ENCODE measurements at places on chromosomes 6 and 20.

DNA sequence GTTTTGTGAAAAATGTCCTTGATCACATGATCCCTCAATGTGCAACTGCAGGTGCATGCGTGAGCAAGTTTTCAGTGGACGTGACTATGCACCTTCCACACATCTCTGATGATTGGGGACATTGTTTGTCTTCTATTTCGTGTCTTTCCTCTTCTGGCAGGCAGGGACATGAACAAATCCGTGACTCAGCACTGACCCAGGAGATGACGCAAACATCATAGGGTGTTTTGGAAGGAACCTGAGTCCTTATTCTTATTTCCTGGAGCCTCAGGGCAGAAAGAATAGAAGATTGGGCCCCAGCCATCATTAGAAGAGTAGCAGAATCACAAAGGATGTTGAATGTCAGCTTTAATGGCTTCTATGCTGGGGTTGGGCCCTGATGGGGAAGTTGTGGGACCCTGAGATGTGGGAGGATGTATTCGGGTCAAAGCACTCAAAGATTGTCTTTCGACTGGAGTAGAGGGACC lies 11.9 kb upstream of the SIRPD start:
- no peak for DNase-seq

GRCh38 chr20:32050851-32051556 lies 1.0 kb upstream of the HCK start:
- no peak for DNase-seq

DNA sequence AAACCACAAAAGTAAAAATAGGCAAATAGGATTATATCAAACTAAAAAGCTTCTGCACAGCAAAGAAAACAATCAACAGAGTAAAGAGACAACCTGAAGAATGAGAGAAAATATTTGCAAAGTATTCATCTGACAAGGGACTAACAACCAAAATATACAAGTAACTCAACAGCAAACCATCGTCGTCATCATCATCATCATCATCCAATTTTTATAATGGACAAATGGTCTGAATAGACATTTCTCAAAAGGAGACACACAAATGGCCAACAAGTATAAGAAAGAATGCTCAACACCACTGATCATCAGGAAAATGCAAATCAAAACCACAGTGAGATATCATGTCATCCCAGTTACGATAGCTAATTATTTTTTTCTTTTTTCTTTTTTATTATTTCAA lies 62.0 kb downstream of the ANKEF1 start:
- no peak for DNase-seq

GRCh38 chr6:27743787-27744186 lies 168.4 kb downstream of the OR2B2 start:
- no peak for DNase-seq

GRCh38 chr20:63089051-63089907 lies 82.5 kb upstream of the BHLHE23 start:
- no peak for DNase-seq

DNA sequence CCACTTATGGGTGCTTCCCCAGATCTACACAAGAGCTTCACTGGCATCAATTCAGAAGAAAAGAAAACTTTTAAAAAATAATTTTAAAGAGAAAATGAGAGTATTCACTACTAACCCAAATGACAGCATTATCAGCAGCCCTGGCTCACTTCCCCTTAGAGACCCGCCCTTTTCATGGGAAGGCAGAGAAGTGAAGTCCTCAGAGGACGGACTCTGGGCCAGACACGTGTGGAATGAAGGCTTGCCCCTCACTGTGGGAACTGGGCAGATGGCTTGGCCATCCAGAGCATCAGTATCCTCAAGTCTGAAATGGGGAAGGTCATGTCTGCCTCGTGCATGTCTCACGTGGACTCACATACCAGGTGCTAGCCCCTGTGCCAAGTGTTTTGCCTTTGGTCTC lies 63.5 kb downstream of the JAG1 start:
- DNase-seq, result no peak

- DNase-seq, result no peak
These were observed 4.7 kb downstream of the DXO start for GRCh38 chr6:31966997-31967925.

DNA sequence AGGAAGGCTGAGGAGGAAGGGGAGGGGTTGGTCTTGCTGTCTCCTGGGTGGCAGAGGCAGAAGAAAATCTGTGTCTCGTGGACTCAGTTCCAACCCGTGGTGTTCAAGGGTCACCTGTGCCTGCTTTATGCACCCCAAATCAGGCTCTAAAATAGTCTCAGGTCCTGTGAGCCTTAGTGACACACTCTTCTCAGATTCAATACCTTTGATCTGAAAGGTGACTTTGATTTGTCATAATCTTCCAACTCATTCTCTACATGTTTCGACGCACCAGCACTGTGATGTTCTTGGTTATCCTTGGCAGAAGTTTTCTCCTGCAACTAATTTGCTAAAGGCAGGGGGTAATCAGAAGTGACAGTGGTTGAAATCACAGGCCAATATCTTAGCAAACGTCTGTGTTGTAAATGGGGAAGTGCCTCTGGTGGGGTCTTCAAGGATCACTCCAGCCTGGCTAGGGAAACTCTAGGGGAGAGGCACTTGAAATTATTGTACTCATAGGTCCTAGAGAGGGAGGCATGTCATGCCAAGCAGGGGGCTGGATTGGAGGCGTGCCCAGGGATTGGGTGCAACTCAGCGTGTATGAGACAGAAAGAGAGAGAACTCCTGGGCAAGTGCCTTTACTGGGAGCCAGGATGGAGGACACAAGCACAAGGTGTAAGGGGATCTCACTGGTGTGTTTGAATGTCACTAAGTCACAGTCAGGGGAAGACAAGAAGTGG lies 19.0 kb upstream of the PRND start:
- DNase-seq, result no peak

DNA sequence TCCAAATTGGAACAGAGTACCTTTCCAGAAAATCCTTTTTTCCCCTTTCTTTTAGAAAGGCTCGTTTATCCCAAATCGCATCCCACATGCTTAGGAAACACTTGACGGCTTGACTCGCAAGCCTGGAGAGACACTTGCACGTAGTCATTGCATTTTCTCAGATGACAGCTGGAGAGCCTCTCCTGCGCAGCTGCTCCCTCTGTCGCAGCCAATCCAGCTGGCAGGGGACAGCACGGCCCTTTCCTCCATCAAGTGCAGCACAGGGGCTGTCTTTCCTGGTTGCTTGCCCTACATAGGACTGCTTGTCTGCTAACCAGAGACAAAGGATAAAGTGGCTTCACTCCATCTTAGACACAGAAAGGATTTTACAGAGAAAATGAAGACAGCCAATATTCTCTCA lies 77.6 kb upstream of the RGS17 start:
- no peak for DNase-seq

- DNase-seq, result no peak
These were observed 9.8 kb downstream of the SOX4 start for GRCh38 chr6:21603082-21603952.

DNA sequence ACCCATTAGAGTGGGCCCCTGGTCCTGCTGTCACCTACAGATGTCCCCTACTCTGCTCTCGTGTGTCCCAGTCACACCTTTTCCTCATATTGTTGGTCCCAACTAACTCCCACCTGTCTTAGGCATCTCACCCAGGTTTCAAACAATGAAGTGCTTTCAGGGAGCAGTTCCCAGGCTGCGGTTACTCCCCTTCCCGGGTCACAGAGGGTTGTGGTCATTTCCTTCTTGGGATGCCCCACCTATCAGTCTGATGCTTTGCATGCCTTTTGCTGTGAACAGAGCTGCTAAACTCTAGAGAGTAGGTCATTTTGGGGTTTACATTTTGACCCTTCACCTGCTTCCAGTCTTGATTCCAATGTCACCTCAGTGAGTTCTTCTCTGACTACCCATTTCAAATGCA lies 181.6 kb downstream of the CDC5L start:
- DNase-seq, result no peak

DNA sequence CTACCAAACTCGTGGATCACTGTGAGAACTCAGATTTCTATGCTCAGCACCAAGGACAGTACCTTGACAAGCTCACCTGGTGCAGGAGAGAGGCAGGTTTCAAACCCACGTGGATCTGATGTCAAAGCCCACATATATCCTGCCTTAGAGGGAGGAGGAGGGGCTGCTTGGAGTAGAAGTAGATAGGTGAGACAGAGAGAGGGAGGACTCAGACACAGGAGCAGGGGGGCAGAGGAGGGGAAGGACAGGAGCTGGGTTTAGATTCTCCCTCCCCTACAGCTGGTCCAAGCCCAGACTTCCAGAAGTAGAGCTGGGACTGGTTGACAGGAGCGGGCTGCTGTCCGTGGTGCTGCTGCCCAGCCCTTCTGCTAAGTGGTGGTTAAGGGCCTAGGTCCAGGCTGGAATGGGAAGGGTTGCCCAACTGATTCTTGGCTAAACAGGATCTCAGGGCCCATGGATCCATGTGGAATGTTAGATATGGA lies 77.5 kb downstream of the CDH22 start:
- no peak for DNase-seq

DNA sequence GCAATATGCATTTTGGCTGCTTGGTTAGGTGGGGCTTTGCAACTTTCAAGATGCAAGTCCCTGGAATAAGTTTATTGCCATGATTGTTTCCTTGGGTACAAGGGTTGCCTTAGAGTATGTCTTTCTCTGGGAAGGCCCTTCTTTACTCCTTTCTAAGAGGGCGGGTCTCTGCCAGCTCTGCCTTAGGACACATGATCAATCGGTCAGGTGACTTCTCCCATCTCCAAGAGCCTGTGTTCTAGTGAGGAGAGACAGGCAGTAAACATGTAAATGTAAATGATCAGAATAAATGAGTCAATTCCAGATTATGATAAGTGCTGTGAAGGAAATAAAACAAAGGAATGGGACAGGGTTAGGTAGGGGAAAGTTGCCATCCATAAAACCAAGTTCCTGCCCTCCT lies 43.2 kb upstream of the BCAS1 start:
- DNase-seq, result no peak

- DNase-seq, result no peak
These were observed 2.0 kb upstream of the POM121L2 start for GRCh38 chr6:27314046-27314445.

DNA sequence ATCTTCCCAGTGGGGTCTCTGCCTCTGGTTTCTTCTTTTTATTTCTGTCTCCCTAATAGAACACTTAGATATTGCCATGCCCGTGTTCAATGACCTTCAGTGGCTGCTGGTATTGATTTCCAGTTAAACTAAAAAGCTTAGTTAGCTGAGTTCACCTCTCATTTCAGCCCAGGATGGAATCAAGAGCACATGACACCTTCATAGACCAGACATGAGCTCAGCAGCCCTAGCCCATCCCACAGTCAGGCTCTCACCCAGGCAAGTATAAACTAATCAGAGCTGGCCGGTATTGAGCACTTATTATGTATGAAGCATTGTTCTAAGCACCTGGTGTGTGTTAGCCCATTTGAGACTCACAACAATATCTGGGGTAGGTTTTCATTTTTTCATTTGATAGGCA lies 33.7 kb upstream of the PLEKHG1 start:
- no peak for DNase-seq

GRCh38 chr20:9129756-9130155 lies 60.9 kb downstream of the PLCB4 start:
- no peak for DNase-seq

GRCh38 chr6:10410207-10411050 lies 4.4 kb downstream of the TFAP2A start:
- DNase-seq, result no peak

GRCh38 chr6:154432533-154433476 lies 76.2 kb upstream of the IPCEF1 start:
- DNase-seq, result no peak

GRCh38 chr6:27375613-27376079 lies 12.9 kb upstream of the ZNF391 start:
- no peak for DNase-seq

- DNase-seq, result no peak
These were observed 25.7 kb downstream of the MYCT1 start for GRCh38 chr6:152723398-152723797.

DNA sequence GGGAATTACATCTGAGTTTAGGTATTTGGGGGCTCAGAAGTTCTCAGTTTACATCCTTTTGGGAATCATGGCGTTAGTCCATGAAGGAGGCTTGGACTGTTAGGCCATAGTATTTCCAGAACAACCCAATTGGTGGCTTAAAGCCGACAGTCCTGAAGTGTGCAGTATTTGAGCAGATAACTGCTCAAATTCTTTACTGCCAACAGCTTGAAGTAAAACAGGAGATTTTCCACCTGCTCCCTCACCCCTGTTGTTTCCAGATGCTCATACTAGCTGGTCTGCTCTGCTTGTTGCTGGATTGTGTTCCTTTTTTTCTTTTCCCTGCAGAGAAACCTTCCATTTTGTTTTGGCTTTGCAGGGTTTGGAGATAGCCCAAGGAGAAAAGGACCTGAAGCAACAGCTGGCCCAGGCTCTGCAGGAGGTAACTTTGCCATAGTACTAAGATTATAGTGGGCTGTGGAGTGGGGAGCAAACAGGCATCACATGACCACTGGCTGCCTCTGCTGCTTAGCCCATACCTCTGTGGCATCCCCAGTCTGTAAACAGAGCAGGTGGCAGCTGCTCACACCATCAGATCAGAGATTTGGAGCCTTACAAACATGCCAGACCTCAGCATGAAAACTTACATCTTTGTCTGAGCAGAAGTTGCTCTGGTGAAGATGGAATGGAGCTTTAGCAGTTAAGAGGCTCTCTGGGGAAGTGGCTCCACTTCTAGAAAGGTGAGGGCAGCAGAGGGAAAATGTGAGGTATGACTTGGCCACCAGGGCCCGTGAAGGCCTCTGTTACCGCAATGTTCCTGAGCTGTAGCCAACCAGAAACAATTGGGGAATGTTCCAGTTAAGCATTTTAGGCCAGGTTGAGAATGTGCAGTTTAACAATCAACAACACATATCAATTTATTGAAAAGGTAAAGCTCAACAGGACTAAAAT lies 17.6 kb downstream of the RNF8 start:
- DNase-seq, result no peak

GRCh38 chr6:163243692-163244589 lies 170.6 kb upstream of the QKI start:
- no peak for DNase-seq

DNA sequence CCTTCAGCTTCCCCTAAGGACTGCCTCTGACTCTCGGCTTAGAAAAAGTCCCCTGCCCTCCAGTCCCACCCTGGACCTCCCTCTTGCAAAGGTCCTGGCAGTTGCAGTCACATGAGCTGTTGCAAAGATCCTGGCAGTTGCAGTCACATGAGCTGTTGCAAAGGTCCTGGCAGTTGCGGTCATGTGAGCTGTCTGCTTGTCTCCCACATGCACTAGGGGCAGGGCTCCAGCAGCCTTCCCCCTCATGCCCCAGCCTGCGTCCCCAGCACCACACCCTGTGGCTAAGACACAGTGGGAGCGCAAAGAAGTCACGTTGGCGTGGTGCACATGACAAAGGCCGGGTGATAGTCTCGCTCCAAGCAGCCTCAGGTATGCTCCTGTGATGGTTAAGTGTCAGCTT lies 82.9 kb downstream of the ZNF217 start:
- no peak for DNase-seq

- no peak for DNase-seq
These were observed 446.8 kb downstream of the TFAP2B start for GRCh38 chr6:51265426-51265825.

- DNase-seq, result no peak
These were observed 231.5 kb upstream of the PLCB4 start for GRCh38 chr20:8837396-8837795.

DNA sequence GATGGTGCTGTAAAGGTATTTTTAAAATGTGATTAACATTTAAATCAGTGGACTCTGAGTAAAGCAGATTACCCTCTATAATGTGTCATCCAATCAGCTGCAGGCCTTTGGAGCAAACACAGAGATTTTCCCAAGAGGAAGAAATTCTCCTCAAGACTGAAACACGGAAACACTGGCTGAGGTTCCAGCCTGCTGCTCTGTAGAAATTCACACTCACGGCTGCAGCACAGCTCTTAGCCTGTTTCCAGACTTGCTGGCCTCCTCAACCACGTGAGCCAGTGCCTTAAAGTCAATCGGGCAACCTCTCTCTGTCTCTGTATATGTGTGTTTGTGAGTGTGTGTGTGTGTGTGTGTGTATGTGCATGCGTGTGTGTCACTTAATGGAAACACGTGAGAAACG lies 41.1 kb downstream of the PDE10A start:
- no peak for DNase-seq

Measured in hematopoietic multipotent progenitor cell treated with erythropoietin and hydrocortisone succinate and interleukin-3 and kit ligand, for 17 days (in vitro differentiated cells).